Gastrocnemius medialis (tissue), 4 donors: ENCODE measurements at places on chromosomes 13 and 19.

DNA sequence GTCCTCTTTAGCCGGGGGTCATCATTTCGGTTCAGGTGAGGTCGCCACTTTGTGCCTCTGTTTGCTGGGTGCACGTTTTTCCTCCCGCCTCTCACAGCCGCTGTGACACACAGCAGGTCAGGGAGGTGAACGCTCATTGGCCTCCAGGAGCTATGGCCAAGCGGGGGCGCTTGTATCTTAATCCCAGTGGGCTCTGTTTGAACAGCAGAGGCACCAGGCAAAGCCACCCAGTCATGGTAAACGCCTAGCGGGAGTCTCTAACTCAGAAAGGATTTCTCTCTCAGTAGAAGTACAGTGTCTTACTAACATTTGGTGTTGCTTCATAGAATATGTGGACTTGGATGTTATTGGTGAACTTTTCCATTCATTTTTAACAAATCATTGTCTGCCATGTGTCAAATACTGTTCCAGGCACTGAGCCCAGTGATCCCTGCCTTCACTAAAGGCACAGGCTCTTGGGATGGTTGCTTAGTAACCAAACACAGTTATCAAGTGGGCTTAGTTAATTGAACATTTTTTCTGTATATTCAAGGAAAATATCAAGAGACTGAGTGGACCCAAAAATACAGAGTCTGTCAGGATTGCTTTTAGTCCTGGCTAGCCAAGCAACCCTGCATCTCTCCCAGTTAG, 186.7 kb downstream of the STK24 start:
- DNase-seq = no peak

GRCh38 chr13:75480671-75481175, 1.2 kb downstream of the TBC1D4 start:
- peak; percentile 81 for DNase-seq

DNA sequence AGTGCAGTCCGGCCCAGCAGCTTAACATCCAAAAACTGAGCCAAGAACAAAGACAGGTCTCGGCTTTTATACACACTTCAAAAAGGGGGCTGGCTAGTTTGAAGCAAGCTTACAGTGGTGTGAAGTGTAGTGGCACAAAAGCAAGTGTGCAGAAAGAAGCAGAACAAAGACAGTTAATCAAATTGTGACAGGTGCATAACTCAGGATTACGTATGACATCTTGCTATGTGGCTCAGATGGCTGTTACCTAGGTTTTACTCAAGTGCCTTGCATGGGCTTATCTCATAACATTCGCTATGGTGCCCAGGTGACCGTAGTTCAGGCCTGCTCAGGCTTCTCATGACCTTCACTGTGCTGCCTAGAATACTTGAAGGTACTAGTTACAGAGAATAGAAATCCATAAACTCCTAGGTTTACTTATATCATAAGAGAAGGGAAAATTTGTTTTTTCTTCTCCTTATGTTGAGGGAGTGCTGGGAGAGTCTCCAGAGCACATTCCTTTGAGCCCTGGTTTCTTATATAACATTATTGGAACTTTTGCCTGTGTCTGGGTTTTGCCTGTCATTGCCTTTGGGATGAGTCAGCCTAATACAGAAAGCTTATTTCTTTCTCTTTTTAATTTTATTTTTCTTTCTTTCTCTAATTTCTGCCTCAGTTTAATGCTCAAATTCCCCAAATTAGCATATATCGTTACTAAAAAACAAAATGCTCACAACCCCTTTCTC, 1629.1 kb upstream of the PCDH20 start:
- no peak for DNase-seq

DNA sequence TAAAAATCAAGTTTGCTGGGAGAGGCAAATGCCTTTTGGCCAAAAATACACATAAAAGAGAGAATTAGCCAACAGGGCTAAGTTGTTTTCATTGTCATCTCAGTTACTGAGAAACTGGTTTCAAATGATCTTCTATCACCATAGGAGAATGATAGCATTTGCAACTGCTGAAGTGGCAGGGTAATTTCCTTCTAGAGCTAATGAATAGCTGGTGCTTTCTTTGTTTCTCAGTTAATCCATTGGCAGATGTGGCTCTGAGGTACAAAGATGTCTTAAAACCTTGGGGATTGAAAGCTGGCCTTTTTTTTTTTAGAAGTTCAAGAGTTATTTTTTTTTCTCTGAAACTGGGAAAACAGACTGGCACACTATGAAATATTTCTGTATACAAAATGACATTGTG, 332.7 kb upstream of the KLF12 start:
- no peak for DNase-seq

- DNase-seq = no peak
These were observed 2.3 kb upstream of the FFAR3 start for GRCh38 chr19:35355791-35356460.

DNA sequence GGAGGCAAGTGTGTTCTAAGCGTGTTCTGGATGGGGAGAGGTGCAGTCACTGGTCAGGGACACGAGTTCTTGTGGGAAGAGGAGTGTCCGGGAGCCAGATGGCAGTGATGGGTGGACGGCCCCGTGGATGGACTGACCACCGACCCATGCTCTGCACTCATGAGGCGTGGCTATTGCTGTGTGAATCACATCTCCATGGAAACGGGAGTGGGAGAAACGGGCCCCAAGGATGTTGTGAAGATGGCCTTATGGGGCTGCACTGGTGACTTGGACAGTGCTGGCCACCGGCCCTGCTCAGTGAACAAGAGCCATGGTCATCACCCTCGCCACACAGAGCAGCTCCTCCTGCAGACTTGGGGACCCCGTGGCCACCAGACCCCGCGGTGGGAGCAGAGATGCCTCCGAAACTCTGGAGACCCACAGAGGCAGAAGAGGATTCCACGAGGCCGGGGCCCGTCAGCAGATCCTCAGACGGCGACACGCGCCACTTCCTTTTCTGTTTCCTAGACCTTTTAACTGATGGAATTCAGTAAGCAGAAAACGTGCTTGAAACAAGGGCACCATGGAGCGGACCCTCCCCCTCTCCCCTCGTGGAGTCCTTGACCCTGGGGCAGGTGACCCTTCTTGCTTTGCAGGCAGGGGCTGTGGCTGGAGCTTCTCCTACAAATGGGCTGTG, 47.5 kb downstream of the GAS6 start:
- no peak for DNase-seq

GRCh38 chr13:35714588-35715377, 238.3 kb upstream of the MAB21L1 start:
- no peak for DNase-seq

- DNase-seq = no peak
These were observed 9.9 kb downstream of the COL4A1 start for GRCh38 chr13:110297011-110297410.

- no peak for DNase-seq
These were observed 879.0 kb upstream of the SLITRK5 start for GRCh38 chr13:86792153-86792651.

DNA sequence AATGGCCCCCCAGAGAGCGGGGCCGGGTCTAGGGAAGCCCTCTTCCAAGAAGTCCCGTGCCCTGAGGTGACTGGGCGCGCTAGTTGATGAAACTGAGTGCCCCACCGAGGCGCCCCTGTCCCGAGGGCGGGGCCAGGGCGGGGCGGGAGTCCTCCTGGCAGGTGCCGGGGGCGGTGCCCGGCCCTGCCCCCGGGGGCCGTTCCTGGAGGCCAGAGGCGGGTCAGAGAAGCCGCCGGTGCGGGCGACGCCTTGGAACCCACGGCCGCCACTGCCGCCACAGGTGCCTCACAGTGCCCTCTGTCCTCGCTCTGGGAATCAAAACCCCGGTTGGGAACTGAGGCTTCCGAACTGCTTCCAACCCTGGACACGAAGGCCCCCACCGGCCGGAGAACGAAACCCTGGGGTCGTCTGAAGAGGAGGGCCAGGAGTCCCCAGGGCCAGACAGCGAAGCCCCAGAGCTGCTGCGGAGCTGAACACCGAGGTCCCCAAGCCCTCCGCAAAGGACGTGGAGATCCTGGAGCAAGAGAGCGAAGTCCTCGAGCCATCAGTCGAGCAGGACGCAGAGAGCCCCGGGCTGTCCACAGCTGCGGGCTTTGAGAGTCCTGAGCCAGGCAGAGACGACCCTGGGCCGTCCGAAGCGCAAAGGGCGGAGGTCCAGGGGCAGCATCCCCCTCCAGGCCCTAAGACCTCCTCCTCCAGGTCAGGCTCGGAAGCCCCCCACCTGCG, at the start of gene MISP3:
TSS of gene MISP3 (plus strand) at position 252 of the 726 bp plus-strand sequence. CDS start 524 bp downstream, outside the sequence.
- no peak for DNase-seq

- DNase-seq = no peak
These were observed 773 bp downstream of the LIM2 start for GRCh38 chr19:51386882-51387520.

DNA sequence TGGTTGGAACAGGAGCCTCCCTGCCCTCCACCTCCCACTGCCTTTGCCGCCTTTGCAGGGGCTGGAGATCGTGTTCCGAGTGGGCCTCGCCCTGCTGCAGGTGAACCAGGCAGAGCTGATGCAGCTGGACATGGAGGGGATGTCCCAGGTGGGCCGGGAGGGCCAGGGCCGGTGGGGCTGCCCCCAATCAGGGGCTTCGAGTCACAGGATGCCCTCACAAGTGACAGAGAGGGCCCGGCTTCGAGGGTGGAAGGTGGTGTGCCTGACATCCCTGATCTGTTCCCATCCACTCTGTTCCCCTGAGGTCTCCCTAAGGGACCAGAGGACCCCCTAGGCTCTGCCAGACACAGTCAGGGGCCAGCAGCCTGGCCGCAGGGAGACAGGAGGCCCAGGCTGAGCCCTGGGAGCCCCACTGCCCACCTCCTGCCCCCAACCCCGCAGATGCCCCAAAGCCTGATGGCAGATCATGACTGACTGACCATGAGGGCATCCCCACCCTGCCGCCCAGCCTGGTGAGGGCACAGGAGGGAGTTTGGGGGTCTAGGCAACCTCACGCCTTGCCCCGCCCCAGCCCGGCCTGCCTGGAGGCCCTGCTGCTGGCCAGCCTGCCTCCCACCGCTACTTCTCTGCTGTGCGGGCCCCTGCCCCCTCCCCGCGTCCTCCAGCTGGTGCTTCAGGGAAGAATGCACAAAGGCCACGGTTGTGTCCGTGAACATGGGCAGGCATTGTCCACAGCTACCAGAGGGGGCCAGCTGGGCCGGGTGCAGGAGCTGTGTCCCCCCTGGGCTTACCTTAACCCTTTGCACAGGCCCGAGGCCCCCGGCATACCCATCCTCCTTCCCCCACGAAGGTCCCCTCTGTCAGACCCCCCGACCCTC, 21.8 kb downstream of the EVI5L start:
- DNase-seq = no peak

DNA sequence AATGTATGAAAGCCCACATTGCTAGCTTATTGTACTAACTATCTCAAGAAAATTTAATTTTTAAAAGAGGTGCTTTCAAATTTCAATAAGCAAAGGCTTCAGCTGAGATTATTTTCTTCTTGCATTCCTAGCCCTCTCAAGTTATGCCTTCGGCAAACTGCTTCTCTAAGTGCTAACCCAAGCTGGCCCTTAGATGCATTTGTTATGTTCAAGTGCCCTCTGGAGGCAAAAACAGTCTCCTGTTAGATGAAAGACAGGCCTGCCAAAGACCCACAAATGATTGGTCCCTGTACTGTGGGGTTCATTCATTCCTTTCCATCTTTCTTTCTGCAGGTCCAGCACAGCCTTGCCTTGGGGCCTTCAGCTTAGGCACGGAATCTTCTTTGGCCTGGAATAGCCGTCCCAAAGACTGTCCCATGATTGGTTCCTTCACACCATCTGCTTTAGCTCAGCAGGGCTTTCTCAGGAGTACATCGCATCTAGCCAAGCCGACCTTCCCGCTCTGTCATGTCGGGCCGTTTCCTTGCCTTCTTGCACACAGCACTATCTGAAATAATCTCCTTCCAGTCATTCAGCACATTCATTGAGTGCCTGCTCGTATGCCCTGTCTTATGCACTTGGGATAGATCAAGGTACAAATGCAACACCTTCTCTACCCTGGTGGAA, 26.4 kb upstream of the TPTE2 start:
- DNase-seq = no peak

DNA sequence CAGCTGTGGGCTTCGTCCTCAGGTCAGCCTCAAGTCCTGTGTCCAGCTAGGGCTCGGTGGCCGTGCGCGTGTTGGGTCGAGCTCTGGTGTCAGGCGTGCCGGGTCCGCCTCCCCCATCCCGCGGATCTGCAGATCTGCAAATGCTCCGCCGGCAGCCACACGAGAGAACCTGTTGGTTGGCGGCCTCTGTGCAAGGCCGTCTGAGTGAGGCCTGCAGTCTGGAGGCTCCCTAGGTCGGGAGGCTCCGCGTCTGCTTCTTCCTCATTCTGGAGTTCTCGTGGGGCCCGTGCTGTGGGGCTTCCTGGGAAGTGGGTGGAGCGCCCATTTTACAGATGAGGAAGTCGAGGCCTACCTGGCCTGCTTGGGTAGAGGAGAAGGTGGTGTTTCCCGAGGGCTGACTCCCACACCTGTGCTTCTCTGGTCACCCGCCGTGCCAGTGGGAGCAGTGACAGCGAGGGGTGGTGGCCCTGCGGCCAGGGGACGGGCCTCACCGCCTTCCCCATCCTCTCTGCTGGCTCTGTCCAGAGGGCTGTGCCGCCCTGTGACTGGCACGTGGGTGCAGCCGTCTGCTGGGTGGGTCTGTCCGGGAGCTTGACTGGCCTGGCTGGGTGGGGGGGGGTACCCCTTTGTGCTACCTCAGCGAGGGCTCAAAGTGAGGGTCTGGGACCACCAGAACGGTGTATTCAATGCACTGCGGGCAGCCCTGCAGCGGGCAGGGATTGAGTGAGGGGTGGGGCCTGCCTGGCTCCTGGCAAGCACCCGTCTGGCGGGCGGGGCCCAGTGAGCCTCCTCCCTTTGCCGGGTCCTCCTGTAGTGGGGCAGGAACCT, 3.3 kb downstream of the CSNK1G2 start:
- no peak for DNase-seq

DNA sequence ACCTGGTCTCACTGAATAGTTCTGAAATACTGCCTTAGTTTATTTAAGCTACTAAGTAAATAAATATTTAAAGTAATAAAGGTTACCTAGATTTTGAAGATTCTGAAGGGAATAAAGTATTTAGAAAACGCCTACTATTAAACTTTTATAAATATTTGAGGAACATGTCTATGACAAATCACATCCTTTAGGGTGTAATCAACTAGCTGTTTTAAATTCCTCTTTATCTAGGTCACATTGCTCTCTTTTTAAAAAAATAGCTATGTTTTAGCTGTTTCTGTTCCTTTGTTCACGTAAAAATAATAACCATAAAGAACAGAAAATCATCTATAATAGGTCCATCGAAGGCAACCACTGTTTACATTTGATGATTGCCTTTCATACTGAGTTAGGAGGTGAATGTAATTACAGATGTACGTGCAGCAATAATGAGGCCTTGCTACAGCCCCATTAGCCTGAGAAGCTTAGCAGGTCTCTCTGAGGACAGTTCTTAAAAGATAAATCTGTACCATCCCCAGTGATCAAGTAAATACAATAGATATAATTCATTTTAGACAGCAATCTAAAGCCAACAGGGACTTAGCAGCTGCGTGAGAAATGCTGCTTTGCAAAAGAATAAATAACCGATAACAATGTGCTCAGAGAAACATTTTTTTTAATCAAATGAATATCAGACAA, 449.5 kb downstream of the LIG4 start:
- DNase-seq = no peak

GRCh38 chr19:44806291-44806690, 2.6 kb upstream of the BCAM start:
- no peak for DNase-seq

GRCh38 chr13:75685239-75685697, 49.1 kb downstream of the LMO7 start:
- DNase-seq = no peak
